ENCODE measurements at places on chromosomes 7 and 10. TPM values are rescaled to one million over a fixed set of nuclear protein-coding genes. Genes with fewer than 3 reads are reported as not detected.

DNA sequence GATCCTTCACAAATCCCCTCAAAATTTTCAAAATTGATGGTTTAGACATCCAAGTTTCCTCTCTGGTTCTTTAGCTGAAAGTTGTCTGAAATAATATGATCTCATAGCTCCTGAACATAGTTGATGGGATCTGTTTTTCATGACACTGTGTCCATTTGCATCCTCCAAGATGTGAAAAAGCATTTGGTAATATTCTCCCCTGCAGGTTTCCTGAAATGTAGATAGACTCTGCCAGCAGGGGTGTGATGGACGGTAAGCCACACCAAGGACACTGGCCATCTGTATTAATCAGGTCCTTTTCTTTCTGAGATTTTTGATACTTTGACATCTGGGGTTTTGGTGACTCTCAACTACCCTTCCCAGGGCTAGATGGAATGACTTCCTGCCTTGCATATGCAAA is 79.6 kb upstream of the GRB10 start:
- no peak for DNase-seq

TOMM7 gene
- 546 TPM for polyA plus RNA-seq

GRCh38 chr7:69843653-69844052 is 245.4 kb downstream of the AUTS2 start:
- no peak for DNase-seq

DNA sequence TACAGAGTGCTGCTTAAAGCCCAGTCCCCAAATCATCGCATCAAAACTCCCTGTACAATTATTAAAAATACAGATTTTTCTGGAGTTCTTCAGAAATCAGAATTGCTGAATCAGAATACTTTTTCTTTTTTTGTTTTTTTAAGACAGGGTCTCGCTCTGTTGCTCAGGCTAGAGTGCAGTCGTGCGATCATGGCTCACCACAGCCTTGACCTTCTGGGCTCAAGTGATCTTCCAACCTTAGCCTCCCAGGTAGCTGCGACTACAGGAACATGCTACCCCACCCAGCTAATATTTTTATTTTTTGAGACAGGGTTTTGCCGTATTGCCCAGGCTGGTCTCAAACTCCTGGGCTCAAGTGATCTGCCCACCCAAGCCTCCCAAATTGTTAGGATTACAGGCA is 3.9 kb downstream of the BBIP1 start:
- no peak for DNase-seq
